Effector CD8-positive, alpha-beta T cell (primary cell): ENCODE measurements at places on chromosomes 1 and 21.

- no peak for DNase-seq
Measured at GRCh38 chr1:170209125-170209524, 63.4 kb downstream of the NTMT2 start.

DNA sequence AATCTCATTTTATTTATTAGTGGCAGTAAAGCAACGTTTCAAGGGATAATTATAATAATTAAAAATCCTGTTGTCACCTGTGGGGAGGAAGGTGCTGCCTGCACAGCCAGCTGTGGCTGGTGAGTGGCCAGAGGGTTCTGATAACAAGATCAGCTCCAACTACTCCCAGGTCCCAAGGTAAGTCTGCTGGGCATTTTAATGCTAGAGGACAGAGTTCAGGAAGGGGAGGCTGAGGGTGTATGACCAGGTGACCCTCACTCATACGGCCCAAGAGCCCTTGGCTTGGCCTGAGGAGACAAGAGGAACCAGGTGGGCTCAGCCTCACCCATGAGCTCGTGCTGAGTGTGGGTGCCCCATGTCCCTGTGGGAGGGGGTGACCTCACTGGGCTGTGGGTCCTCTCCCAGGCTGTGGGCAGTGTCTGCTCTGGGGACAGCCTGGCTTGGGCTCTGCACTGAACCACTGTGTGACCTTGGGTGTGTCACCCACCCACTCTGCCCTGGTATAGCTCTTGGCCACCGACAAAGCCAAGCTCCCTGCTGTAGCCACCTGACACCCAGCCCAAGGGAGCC is 223.8 kb downstream of the PTPRU start:
- no peak for DNase-seq

DNA sequence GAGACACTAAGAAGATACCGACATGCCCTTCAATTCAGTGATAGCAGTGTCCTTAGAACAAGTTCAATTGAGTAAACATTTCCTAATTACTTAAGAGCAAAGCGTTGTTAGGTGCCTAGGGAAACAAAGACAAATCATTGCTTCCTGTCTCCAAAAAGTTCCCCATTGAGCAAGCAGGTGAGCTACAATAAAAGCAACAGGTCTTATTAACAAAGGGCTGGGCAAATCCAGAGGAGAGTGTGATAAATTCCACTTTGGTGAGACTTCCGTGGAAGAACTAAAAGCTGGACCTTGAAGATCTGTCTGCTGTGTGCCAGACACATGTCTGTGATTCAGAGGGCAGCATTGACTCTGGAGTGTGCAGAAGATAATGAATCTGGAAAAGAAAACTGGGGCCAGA is 1.9 kb upstream of the TUT4 start:
- DNase-seq, result no peak

GRCh38 chr1:41504114-41505035 is 19.9 kb upstream of the EDN2 start:
- DNase-seq, result no peak

- DNase-seq, result no peak
Measured at GRCh38 chr1:41108696-41109275, 87.3 kb upstream of the SLFNL1 start.

GRCh38 chr1:111968511-111968910 is 21.0 kb downstream of the KCND3 start:
- DNase-seq, result no peak

- DNase-seq, result no peak
Measured at GRCh38 chr1:92443893-92444292, 42.8 kb downstream of the GFI1 start.

DNA sequence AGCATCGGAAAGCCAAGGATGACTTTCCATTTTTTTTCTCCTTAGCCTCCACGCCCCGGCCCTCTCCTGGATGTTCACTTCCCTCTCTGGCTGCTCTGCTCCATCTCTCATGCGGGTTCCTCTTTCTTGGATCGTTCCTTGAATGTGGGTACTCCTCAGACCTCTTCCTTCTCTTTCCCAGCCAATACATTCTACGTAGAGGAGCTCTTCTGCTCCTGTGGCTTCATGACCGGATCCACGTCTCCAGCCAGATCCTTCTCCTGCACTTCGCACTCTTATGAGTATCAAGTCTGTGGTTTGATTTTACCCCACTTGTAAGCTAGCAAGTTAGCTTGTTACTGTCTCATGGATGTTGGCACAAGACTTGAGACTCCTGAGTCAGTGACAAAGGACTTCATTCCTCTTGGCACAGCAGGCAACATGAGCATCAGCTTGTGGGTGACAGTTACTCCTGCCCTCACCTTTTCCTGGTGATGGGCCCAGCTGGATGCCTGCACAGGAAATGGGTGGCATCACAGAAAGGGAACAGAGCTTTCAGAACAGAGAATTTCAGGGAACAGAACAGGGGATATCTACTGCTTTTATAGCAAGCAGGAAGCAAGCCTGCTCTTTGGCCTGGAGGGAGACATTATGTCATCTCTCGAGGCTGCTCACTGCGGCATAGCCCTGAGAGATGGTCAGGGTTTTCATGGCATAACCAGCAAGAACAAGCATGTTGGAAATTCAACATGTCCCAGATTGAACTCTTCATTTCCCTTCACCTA is 100.1 kb upstream of the KIF26B start:
- no peak for DNase-seq

DNA sequence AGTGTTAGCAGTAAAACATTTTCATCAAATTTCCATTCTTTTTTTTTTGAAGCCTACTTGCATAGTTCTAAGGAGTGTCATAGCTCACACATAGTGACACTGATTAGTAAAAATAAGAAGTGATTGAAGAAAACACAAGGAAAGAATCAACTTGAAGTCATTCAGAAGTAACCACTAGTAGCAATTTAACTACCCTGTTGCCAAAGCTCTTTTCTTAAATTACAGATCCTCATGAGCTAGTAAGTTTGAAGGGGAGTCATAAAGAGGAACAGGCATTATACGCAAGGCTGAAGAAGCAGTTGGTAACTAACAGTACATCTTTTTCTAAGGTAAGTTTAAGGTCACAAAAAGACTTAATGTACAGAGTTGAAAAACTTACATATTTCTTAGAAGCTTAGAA is 332.2 kb downstream of the CHRM3 start:
- no peak for DNase-seq

GRCh38 chr1:109433322-109433721 is 7.1 kb upstream of the PSMA5 start:
- DNase-seq, result no peak

GRCh38 chr1:213997038-213997771 is 9.4 kb downstream of the PROX1 start:
- DNase-seq, result no peak
